ENCODE measurements at places on chromosomes 3 and 15.
A peak's percentile ranks its signal among the peaks of the same experiment; 100 is the strongest.

DNA sequence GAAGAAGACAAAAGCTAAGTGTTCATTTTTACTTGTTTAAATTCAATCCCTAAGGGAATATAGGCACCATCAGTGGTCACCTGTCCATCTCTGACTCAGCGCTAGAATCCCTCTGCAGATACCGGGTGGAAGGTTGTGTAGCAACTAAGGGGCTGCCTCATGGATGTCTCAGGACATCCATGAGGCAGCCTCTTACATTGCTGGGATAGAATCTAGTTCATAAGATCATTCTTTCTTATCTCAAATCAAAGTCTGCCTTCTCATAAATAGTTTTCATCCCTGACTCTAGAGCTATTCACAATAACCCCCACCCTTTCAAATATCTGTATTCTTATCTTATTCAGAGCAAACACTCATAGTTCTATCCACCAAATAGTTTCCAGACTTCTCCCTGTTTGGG, 38.1 kb downstream of the HSPBAP1 start:
- DNase-seq: no peak

DNA sequence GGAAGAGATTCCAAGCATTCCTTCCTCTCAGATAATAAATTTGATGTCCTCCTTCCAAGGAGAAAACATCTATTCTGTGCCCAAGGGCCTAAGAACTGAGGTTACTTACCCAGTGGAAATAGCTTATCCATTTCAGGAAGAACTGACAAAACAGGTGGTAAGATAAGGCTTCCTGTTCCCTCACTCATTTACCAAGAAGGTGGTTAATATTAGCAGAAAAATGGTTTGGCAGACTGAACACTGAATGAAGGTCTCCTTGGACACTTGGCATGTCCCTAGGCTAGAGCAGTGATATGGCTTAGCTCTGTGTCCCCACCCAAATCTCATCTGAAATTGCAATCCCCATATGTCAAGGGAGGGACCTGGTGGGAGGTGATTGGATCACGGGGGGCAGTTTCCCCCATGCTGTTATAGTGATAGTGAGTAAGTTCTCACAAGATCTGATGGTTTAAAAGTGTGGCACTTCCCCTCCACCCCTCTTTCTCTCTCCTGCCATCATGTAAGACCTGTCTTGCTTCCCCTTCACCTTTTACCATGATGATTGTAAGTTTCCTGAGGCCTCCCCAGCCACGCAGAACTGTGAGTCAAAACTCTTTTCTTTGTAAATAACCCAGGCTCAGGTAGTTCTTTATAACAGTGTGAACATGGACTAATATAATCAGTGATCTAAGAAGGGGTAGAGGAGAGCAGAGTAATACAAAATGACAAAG, 127.4 kb downstream of the ST8SIA2 start:
- DNase-seq: no peak

GRCh38 chr3:126119008-126119675, 35.2 kb upstream of the SLC41A3 start:
- peak; percentile 13 for DNase-seq

GRCh38 chr3:194872669-194872977, 186.9 kb downstream of the FAM43A start:
- no peak for DNase-seq

- DNase-seq: no peak
Observed at GRCh38 chr3:73401616-73402279, 223.0 kb downstream of the PDZRN3 start.

- no peak for DNase-seq
Observed at GRCh38 chr3:46027736-46028397, 584 bp upstream of the XCR1 start.

- no peak for DNase-seq
Observed at GRCh38 chr3:80232760-80233159, 465.0 kb upstream of the ROBO1 start.

- DNase-seq: no peak
Observed at GRCh38 chr3:23479615-23480328, 276.6 kb downstream of the UBE2E2 start.

DNA sequence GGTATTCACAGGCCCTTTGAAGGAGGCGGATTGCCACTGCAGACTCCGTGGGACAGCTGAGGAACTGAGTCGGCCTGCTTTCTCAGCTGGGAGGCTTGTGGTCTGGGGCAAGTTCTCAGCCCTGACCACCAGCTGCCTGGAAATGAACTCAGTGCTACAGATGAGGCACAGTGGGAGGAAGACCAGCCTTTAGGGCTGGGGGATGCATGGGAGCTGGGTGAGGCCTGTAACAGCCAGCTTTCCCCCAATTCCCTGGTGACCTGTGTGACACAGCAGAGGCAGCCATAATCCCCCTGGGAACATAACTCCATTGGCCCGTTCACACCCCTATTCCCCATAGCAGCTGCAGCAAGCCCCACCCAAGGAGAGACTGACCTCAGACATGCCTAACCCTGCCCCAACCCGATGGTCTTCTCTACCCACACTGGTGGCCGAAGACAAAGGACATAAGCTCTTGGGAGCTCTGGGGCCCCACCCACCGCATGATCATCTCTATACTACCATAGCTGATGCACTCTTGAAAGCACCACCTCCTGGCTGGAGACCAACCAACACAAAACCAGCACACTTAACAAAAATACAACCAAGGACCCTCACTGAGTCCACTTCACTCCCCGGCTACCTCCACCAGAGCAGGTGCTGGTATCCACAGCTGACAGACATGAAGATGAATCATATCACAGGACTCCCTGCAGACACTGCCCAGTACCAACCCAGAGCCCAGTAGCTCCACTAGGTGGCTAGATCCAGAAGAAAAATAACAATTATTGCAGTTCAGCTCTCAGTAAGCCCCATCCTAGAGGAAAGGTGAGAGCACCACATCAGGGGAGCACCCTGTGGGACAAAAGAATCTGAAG, 24.9 kb downstream of the ZMAT3 start:
- DNase-seq: no peak

GRCh38 chr15:27532358-27532757, 561.4 kb downstream of the GABRG3 start:
- no peak for DNase-seq

GRCh38 chr3:111012388-111013248, 59.0 kb upstream of the NECTIN3 start:
- no peak for DNase-seq

DNA sequence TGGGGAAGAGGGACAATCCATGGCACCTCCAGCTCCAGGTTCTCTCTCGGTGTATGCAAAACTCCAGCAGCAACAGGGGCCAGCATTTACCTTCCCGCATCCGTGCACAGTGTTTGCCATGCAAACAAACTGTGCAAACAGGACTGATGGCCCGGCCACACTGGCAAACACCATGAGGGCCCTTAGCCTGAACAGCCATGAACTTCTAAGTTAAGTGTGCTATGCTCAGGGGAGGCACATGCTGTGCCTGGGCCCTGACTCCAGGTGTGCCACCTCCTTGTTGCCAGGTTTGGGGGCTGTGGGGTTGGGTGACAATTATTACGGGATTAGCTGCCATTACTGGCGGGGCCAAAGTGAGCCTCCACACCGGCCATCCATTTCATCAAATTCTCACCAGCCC, 57.5 kb downstream of the CACNA2D2 start:
- DNase-seq: no peak

DNA sequence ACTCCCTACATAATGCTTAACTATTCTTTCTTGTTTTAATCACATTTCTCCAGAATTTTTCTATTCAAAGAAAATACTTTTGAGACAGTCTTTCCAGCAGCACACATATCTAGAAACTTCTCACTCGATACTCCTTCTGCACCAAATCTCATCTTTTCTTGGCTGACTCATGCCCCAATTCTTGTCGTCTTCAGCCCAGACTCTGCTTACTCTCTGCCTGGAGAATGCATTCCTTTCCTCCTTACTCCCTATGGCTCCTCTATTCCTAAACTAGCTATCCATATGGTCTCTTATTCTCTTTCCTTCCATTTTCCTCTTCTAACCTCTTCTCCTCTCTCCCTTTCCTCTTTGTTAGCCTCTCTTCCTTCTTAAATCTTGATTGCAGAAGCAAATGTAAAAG, 158.7 kb downstream of the GBE1 start:
- DNase-seq: no peak

- DNase-seq: no peak
Observed at GRCh38 chr3:141368925-141369794, 856 bp downstream of the ZBTB38 start.

- no peak for DNase-seq
Observed at GRCh38 chr3:167887096-167887495, 151.6 kb downstream of the SERPINI1 start.

DNA sequence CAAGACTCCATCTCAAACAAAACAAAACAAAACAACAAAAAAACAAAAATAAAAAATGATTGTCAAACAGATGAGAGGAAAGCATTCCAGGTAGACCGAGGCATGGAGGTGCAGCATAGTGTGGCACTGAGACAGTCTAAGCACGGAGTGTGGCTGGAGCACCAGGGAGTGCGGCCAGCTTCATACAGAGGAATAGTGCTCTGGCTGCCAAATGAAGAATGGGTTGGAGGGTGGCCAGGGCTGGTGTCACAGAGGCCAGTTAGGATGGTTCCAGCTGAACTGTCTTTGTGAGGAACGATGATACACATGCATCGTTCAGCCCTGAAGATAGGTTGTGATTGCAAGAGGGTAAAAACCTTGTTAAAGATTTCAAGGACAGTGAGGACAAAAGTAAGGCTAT, 28.3 kb downstream of the MITF start:
- DNase-seq: no peak

GRCh38 chr3:25468866-25469319, 40.8 kb downstream of the RARB start:
- no peak for DNase-seq

DNA sequence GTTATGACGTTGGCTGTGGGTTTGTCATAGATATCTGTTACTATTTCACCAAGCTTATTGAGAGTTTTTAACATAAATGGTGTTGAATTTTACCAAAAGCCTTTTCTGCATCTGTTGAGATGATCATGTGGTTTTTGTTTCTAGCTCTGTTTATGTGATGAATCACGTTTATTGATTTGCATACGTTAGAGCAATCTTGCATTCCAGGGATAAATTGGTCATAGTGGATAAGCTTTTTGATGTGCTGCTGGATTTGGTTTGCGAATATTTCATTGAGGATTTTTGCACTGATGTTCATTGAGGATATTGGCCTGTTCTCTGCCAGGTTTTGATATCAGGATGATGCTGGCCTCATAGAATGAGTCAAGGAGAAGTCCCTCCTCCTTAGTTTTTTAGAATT, 117.8 kb downstream of the DOCK3 start:
- no peak for DNase-seq

DNA sequence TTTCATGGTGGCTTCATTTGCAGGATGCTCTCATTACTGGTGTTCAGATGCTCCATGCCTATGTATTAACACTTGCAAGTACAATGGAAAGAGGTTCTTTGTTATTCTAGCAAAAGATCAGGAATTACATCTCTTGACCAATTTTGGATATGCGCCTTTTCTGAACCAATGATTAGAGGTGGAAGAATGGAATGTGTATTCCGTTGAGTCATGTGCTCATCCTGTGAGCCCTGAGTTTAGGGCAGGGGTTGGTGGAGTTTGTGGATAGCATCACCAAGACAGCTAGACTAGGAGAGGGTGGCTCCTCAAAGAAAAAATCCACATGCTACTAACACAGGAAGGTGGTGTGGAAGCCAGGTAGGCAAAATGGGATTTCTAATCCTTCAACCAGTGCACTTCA, 80.7 kb upstream of the SLC25A26 start:
- DNase-seq: no peak

DNA sequence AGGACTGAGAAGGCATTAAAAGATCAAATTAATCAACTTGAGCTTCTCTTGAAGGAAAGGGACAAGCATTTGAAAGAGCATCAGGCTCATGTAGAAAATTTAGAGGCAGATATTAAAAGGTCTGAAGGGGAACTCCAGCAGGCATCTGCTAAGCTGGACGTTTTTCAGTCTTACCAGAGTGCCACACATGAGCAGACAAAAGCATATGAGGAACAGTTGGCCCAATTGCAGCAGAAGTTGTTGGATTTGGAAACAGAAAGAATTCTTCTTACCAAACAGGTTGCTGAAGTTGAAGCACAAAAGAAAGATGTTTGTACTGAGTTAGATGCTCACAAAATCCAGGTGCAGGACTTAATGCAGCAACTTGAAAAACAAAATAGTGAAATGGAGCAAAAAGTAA, 149.7 kb upstream of the LRRFIP2 start:
- no peak for DNase-seq

DNA sequence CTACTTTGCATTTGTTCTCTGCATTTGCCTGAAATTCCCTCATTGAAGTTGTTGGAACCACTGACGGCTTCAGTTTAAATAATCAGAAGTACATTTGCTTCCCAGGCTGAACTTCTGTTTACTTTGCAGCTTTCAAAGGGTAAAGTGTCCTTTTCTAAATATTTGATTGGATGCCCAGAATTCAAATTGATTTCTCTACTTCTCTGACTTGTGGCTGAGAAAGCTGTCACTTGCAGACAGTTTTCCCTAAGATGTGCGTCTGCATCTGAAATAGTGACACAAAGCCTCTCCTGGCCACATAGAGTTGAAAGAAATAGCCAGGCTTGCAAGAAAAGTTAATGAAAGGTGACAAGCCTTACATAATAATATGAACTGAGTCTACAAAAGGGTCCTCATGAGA, 299.6 kb downstream of the THSD4 start:
- DNase-seq: no peak

GRCh38 chr15:92140796-92141195, 252.9 kb upstream of the ST8SIA2 start:
- DNase-seq: no peak

DNA sequence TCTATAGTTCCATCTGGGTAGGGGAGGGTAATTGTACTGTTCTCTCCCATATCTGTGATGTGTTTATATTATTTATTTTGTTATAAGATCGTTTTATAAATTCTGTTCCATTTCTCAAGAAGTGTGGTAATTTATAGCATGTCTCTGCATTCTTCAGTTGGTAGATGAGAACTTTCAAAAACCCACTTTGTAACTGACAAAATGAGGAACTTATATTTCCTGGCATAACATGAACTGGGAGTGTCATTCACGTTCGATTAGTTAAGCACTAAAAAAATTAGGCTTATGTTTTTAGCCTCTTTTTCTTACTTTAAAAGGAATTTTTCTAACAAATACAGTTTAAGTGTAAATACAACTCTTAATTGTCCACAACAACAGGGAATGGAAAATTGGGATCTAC, 230.8 kb downstream of the CGGBP1 start:
- DNase-seq: no peak

DNA sequence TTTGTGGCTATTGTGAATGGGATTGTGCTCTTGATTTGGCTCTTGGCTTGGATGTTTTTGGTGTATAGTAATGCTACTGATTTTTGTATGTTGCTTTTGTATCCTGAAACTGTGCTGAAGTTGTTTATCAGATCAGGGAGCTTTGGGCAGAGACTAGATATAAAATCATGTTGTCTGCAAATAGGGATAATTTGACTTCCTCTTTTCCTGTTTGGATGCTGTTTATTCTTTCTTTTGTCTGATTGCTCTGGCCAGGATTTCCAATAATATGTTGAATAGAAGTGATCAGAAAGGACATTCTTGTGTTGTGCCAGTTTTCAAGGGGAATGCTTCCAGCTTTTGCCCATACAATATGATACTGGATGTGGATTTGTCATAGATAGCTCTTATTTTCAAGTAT, 66.1 kb downstream of the CHCHD6 start:
- DNase-seq: no peak

- no peak for DNase-seq
Observed at GRCh38 chr15:43977072-43977884, 150.5 kb downstream of the WDR76 start.

Measured in activated effector memory CD4-positive, alpha-beta T cell treated with anti-CD3 and anti-CD28 coated beads, Interleukin-2, amount 50 U/mL, for 16 hours (primary cell).